ENCODE measurements at places on chromosomes 2 and 18. TPM values are rescaled to one million over a fixed set of nuclear protein-coding genes. Genes with fewer than 3 reads are reported as not detected.

DNA sequence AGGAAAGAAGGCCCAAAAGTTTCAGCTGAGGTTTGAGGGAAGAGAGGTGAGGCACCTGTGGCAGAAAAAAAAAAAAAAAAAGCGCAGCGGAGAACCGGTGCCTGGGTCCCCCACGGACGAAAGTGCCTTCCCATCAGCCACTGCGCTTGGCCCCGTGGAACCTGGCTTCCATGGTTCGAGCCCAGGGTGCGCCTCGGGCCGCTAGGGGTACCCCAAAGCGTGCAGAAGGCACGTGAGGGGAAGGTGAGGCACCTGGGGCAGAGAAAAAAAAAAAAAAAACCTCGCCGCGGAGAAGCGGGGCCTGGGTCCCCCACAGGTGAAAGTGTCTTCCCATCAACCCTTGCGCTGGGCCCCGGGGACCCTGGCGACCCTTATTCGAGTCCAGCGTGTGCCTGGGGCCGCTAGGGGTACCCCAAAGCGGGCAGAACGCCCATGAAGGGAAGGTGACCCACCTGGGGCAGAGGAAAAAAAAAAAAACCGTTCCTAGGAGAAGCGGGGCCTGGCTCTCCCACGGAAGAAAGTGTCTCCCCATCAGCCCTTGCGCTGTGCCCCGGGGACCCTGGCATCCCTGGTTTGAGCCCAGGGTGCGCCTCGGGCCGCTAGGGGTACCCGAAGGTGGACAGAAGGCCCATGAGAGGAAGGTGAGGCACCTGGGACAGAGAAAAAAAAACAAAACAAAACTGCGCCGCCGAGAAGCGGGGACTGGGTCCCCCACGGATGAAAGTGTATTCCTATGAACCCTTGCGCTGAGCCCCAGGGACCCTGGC lies 228.6 kb downstream of the CCDC74A start:
- H3K4me3 ChIP-seq = no peak overlapping the region
- no peaks in the 10 kb centered on the region for H3K27me3 ChIP-seq
- no peaks in the 10 kb centered on the region for H3K4me1 ChIP-seq
- no peak for DNase-seq
- H3K36me3 ChIP-seq = no peaks in the 10 kb centered on the region
- H3K27ac ChIP-seq = no peak overlapping the region

Gene G6PC2
- not detected for total RNA-seq

Gene TUBA3E
- total RNA-seq = not detected

DNA sequence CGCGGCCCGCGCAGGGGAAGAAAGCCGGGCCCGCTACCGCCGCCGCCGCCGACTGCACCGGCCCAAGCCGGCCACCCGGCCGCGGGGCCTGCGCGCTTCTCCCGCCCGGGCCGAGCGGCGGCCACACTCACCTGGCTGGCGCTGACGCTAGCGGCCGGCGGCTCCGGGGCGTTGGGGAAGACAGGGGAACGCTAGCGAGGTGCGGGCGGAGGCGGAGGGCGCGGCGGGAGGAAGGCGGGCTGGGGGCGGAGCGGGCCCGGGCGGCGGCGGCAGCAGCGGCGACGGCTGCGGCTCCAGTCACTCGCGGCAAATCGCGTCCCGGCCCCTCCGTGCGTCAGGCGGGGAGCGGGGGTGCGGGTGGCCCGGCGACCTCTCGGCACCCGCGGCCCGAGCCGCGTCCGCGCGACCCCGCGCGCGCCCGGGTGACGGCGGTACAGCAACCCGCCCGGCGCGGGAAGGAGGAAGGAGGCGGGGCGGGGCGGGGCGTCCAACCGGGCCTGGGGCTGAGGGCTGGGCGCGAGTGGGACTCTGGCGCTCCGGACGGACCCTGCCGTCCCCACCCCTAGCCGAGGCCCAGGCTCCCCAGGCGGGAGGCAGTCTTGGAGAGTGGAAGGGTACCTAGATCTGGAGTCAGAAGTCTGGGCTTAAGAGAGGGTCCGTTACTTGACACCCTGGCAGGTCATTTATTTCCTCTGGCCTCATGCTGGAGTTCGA lies at the start of gene SESTD1:
Gene SESTD1 (minus strand): TSS at position 465 of the 714 bp plus-strand sequence. CDS start 72,991 bp downstream, outside the sequence.
- H3K36me3 ChIP-seq = no peaks in the 10 kb centered on the region
- H3K4me1 ChIP-seq = peaks cover 15% of the 10 kb centered on the region
- peaks cover 20% of the 10 kb centered on the region for H3K27me3 ChIP-seq
- peak within 1 kb of the TSS; percentile 33 for H3K27ac ChIP-seq
- DNase-seq = peak; percentile 44

DNA sequence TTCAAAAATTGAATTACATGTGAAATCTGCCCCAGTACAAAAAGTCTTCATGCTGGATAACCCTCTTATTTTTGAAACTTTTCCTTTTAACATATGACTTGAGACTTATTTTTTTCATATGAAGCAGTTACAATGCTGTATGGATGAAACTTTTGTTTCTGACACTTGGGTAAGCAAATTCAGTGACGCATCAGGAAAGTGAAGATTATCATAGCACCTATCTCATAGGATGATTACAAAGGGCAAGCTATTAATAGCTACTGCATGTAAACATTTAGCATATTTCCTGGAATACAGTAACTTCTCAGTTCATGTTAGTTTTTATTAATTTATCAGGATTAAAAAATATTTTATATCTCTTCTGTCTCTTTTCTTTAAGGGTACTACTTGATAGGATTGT lies 1109.2 kb downstream of the LRP1B start:
- H3K27ac ChIP-seq = no peak overlapping the region
- no peak for DNase-seq
- H3K36me3 ChIP-seq = no peaks in the 10 kb centered on the region
- H3K27me3 ChIP-seq = no peaks in the 10 kb centered on the region
- H3K4me3 ChIP-seq = no peak overlapping the region

Gene ASXL3
- total RNA-seq = not detected

DNA sequence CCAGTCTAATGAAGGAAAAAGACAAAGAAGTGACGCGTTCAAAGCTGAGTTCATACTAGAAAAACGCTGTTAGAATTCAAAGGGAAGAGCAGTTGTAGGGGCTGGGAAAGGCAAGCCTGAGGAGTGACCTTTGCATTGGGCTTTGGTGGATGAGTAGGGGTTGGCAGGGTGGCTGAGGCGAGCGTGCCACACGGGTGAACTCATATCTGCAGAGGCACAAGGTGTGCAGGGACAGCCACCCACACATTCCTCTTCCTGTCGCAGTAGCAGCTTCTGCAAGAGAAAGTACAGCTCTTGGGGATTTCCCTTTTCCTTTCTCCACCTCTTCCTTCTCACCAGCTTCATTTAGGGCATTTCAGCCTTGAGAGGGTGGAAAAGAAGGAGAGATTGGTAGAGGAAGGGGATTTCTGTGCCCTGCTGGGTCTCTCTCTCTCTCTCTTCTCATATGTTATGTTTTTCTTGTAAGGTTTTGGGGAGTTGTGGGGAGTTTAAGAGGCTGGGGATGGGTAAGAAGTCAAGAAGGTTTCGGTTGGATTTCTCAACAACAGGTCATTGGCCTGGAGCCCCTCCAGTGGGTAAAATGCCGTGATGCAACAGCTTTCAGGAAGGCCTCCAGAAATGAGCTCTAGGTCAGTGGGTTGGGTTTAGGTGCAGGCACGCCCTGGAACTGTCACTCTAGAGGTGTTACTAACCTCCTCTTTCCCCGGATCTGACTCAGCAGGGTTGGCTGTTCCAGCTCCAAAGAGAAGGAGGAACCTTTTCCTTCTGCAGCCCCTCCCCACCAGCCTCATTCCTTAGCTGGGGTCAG lies 40.1 kb downstream of the ODC1 start:
- H3K4me1 ChIP-seq = peaks cover 30% of the 10 kb centered on the region
- H3K27me3 ChIP-seq = no peaks in the 10 kb centered on the region
- DNase-seq = peak; percentile 21
- peak overlapping the region; percentile 87 for H3K4me3 ChIP-seq
- peak overlapping the region; percentile 60 for H3K27ac ChIP-seq
- H3K36me3 ChIP-seq = peaks cover 16% of the 10 kb centered on the region

- no peak for DNase-seq
- no peaks in the 10 kb centered on the region for H3K4me1 ChIP-seq
- H3K4me3 ChIP-seq = no peak overlapping the region
Measured at GRCh38 chr2:240358821-240359397, 76.6 kb upstream of the GPC1 start.

Gene CFC1
- not detected for total RNA-seq

All from CD4-positive, CD25-positive, alpha-beta regulatory T cell (primary cell).